GM23248 (cell line): ENCODE measurements at places on chromosomes 7 and 10.

GRCh38 chr10:51156926-51157325 is 82.6 kb downstream of the PRKG1 start:
- DNase-seq = peak; percentile 56

DNA sequence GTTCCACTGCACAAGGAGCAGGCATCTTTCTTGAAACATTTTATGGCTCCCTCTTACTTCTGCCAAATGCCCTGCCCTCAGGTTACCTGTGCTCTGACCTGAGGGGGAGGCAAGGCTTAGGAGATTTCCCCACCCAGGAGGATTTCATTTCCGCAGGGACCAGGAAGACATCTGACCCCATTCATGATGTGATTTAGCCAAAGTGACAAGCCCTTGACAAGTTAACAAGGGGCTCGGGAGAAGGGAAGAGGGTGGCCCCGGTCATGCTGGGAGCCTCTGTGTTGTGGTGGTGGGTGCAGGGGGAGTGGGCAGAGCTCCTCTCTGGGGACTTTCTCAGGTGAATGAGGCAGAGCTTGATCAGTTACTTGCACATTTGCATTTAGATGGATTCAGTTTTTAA is 18.9 kb downstream of the GIMAP5 start:
- no peak for DNase-seq

GRCh38 chr10:62805231-62806099 is 945 bp downstream of the ADO start:
- peak; percentile 84 for DNase-seq

- DNase-seq = no peak
Observed at GRCh38 chr7:7108931-7109330, 73.4 kb upstream of the C1GALT1 start.
